ENCODE measurements at places on chromosomes 1 and 21.
A peak's percentile ranks its signal among the peaks of the same experiment; 100 is the strongest.

GRCh38 chr1:71542155-71542554 lies 461.3 kb upstream of the ZRANB2 start:
- DNase-seq, result no peak

DNA sequence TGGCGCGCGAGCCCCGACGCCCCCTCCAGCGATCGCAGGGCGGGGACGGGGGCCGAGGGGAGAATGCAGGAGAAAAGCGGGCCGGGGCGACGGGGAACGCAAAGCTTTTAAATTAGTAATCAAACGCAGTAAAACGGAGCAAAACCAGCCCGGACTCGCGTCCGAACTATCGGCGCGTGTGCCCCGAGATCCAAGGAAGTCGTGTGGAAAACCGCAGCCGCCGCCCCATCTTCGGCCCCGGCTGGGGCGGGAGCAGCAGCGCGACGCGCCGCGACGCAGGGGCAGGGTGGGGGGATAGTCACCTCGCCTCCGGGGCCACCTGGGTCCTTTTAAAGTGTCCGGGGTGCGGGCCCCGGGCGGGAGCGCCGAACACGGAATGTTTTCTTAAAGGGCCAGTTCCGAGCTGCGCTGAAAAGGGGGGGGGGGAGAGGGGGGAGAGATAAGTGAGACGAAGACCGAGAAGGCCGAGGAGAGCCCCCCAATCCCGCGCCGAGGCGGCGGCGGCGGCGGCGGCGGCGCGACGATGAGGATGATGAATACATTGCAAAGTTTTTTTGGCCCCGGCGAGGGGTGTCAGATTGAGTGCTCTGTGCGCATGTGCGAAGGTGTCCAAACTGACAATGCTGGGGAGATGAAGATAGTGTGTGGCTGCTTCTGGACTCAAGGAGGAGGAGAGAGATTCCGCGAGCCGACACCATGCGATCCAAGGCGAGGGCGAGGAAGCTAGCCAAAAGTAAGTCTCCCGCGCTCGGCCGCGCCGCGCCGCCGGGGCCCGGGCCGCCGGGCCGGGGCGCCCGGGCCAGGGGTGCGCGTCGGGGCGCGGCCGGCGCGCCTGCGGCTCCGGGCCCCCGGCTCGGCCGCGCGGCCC lies at the start of gene PRDM16:
PRDM16 (plus strand) TSS at position 640 of the 868 bp plus-strand sequence; CDS start at position 697, 57 bp downstream.
- peak; percentile 50 for DNase-seq

DNA sequence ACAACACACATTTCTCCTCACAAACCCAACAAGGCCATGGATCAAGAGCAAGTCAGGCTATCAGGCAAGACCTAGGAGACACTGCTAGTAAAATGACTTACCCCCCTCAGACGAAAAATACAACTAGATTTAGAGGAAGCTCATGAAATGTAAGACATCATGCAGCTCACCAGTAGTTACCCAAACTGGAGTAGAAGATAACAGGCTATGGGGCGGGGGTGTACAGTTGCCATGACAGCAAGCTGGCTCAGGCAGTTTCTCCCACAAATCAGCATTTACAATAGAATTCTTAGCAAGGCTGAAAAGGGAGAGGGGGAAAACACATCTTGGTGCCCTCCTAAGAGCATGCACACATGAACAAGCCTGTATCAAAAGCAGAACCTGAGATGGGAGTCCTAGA lies 13.9 kb downstream of the TPM3 start:
- DNase-seq, result no peak

- DNase-seq, result no peak
These were observed 94.6 kb upstream of the TENT5C start for GRCh38 chr1:117511273-117511672.

GRCh38 chr1:99266726-99267125 lies 2.4 kb downstream of the PLPPR4 start:
- no peak for DNase-seq

GRCh38 chr1:168477792-168478191 lies 66.0 kb downstream of the XCL2 start:
- no peak for DNase-seq

DNA sequence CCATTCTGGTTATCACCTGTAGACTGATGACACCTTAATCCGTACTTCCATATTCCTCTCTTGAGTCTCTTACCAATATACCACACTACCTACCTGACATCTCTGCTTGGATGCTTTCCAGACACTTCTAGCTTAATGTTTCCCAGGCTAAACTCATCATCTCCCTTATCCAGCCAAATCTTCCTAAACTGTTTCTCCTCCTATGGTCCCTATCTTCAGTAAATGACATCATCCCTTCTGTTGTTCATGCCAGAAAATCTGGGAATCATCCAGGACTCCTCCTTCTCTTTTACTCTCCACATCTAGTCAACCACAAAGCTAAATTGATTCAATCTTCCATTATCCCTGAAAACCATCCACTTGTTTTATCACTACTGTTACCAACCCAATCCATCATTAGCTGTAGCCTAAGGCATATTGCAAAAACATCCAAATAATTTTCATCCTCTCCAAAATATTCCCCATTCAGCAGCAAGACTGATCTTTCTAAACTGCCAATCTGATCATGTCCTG lies 464.1 kb upstream of the BEND5 start:
- DNase-seq, result no peak

DNA sequence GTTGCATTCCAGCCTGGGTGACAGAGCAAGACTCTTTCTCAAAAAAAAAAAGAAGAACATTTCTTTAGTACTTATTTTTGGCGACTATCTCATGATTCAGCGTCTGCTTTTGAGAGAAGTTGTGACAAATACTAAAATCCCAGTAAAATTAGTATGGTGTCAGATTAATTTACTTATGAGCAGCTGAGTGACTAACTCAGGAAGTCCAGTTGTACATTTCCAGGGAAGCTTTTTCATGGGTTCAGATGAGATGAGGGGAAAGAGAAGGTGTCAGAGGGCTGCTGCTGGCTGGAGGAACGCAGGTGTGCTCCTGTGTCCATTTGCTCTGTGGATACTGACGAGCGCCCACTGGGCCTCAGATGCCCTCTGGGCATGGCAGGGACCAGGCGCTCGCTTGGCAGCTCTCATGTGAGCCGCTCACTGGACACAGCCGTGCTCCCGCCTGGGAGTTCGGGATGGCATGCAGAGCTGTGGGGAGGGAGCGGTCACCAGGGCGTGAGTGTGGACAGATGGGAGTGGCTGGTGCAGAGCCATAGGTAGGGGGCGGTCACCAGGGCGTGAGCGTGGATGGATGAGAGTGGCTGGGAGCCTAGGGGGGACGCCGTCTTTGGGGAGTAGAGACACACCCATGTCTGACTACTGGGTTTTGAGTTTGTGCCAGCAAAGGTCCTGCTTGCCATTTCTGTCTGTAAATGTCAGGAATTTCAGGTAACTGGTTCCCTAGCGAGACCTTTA lies 55.0 kb downstream of the ADARB1 start:
- DNase-seq, result no peak

DNA sequence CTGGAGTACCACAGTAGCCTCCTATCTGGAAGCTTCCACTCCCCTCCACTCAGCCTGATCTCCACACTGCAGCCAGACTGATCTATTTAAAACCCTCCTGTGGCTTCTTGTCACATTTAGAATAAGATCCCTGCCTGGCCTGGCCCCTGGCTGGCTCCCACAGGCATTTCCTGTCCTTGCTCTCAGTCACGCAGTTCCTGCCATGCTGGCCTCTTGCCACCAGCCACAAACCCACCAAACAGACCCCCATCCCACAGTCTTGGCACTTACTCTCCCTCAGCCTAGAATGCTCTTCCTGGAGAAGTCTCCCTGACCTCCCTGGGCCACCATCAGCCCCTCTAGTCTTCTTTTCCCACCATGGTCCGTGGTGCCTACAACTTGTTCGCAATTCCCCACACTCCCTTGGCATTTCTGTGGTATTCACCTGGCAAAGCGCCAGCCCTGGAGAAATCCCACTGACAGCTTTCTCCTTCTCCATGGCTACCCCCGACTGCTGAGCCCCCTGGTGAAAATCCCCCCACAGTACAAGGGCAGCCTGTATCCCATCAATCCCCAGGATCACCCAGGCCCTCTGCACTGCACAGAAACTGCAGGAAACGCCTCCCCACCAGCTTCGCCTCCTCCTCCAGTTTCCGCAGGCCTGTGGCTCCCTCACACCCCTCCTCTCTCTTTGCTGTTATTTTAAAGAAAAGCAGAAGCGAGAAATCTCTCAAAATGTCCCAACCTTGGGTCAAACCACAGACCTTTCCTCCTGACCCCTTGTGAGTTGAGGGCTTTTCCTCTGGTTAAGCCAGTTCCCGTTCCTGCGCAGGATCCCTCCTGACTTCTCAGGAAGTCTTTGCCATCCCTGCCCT lies 94.5 kb downstream of the SYT2 start:
- no peak for DNase-seq

GRCh38 chr1:57843760-57844159 lies 419.9 kb upstream of the DAB1 start:
- no peak for DNase-seq

- DNase-seq, result no peak
These were observed 2.8 kb upstream of the HPCAL4 start for GRCh38 chr1:39694026-39694425.

GRCh38 chr1:201708085-201708512 lies 120.9 kb upstream of the IPO9 start:
- DNase-seq, result no peak

- DNase-seq, result no peak
These were observed 32.5 kb upstream of the FHAD1 start for GRCh38 chr1:15214527-15214926.

DNA sequence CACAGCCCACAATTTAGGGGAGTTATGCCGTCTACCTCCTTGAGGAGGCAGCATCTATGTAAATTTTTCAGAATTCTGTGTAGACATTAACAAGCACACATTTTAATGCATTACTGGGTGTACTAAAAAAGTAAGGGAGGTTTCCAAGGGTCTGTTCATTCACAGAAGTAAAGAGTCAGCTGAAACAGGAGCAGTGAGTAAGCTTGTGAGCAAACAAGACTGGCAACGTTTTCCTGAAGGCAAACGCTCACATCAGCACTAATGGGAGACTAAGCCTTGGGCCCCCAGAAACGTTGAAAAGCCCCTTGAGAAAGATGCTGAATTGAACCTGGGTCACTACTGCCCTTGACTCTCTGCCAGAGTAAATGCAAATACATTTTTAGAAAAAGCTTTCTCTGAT lies 25.7 kb downstream of the RPRD2 start:
- DNase-seq, result no peak

DNA sequence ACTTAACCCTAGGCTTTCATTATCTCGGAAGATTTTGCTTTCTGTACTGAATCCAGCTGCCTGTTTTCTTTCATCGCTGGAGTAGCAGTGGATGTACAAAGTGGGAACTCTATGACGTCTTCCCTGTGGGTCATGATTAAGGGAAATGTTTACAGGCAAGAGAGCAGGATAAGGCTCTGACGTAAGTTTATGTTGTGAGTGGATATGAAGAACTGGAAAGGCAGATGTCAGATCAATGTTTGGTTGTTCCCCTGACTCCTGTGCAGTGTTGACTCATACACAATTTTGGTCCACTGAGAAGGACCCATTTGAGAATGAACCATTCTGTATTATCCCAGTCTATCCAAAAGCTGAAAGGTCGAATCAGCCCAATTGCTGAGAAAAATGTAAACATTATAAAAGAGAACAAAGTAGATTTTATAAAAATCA lies 292.4 kb downstream of the GRIK1 start:
- DNase-seq, result no peak

GRCh38 chr21:45022348-45022675 lies 52.1 kb upstream of the ADARB1 start:
- no peak for DNase-seq

DNA sequence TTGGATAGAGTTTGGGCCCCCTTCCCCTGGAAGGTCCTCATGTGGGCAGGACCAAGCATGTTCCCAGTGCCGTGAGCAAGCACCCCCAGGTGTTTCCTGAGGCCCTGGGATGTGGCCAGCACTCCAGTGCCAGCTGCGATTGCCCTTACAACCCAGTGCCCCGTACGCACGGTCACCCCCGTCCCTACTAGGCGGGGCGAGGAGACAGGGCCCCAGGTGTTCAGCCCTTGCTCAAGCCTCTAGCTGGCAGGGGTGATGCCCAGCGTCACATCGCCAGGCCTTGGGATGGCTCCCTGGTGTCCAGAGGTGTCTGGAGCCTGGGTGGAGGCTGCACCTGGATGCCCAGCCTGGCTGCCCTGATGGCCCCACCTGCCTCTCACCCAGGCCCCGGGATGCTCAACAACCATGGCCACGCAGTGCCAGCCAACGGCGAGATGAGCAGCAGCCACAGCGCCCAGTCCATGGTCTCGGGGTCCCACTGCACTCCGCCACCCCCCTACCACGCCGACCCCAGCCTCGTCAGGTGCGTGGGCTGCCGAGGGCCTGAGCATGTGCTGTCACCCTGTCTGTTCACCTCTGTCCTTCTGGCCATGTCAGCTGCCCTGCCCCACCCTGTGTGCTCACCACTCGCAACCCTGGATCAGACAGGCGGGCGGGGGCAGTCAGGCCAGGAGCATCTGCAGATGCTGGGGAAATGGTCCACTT lies 21.6 kb upstream of the CCDC27 start:
- no peak for DNase-seq

GRCh38 chr21:27805696-27806095 lies 838.8 kb upstream of the ADAMTS5 start:
- DNase-seq, result no peak

DNA sequence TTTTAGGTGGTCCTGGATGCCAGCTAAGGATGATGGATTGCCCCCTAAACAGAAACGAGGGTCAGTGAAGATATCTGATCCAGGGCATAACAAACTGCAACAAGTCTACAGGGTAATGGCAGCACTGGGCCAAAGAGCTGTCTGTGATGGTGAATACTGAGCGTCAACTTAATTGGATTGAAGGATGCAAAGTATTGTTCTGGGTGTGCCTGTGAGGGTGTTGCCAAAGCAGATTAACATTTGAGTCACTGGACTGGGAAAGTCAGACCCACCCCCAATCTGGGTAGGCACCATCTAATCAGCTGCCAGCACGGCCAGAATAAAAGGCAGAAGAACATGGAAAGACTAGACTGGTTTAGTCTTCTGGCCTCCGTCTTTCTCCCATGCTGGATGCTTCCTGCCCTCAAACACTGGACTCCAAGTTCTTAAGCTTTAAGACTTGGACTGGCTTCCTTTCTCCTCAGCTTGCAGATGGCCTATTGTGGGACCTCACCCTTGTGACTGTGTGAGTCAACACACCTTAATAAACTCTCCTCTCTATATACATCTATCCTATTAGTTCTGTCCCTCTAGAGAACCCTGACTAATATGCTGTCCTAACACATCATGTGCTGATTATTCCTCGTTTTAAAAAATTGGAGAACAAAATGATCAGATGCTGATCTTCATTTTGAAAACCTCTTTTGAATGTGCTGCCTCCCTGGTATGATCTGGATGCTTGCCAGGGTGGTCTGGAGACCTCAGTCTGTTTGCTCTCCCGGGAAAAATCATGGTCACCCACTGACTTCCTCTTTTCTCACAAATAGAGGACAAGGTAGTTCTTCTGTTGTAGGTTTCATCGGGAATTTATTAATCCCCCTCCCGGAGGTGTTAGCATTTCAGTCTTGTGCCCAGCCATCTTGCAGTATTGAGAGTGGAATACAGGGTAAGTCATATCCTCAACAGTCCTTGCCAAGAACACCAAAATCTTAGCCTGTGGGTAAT lies 234.7 kb downstream of the SETD4 start:
- DNase-seq, result no peak

- no peak for DNase-seq
These were observed 2.8 kb upstream of the ZBTB7B start for GRCh38 chr1:154999571-155000410.

Data from HCT116 (cell line).